Stimulated activated naive CD4-positive, alpha-beta T cell (primary cell): ENCODE measurements at places on chromosomes 7 and 10.

DNA sequence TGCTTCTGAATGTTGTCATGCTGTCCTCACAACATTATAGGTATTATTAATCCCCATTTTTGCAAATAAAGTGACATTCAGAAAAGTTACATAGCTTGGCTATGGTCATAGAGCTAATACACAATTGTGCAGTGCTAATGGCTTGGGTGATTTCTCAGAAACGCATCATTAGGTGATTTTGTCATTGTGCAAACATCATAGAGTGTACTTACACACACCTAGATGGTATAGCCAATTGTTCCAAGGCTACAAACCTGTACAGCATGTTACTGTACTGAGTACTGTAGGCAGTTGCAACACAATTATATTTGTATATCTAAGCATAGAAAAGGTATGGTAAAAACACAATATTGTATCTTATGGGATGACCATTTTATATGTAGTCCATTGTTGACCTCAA, 91.0 kb downstream of the BTAF1 start:
- DNase-seq = no peak

- DNase-seq = no peak
Observed at GRCh38 chr10:32308027-32308603, 38.8 kb downstream of the EPC1 start.

DNA sequence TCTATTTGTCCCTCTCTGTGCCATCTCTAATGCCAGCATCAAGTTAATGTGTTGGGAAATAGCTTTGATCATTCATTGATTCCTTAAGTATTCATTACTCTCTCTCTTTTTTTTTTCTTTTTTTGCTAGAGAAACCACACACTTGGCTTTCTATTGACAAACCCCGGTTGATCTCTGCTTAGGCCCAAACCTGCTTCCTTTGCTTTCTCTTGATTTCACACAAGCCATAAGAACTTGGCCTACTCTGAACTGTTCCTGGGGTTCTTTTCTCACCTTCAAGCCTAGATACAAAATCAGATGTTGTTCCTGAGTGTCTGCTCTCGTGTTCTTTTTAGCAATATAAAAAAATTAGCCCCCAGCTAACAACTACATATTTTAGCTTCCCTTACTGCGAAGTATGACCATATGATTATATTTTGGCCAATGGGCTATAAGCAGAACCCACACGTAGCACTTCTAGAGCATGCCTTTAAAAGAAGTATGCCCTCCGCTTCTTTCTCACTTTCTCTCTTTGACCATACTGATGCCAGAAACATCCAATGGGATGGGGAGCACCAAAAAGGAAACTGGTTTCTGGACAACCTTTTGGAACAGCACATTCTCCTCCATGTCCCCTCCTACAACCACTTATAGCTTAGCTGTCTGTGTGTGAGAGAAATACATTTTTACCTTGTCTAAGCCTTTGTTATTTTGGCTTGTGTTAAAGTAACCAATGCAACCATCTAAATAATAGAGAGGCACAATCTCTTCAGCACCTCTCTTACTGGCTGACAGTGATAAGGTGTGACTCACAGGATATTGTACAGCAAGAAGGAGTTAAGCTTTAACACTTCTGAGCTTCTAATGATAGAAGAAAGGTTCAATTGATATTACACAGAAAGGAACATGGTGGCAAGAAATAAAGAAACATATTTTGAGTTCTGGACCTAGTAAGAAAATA, 96.6 kb upstream of the LRRN3 start:
- DNase-seq = no peak

DNA sequence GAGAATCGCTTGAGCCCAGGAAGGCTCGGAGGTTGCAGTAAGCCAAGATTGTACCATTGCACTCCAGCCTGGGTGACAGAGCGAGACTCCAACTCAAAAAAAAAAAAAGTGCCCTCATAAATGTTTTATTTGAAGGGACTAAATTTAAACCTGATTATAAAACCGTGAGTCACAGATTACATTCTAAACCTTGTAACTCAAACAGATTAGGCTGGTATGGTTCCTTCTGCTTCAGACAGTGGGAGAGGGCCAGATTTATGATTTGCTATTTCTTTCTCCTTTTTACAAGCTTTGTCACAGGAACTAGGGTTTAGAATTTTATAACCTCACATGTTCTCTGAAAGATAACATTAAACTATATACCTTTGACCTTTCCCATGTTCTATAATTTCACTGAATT, 801.2 kb upstream of the ZWINT start:
- no peak for DNase-seq

DNA sequence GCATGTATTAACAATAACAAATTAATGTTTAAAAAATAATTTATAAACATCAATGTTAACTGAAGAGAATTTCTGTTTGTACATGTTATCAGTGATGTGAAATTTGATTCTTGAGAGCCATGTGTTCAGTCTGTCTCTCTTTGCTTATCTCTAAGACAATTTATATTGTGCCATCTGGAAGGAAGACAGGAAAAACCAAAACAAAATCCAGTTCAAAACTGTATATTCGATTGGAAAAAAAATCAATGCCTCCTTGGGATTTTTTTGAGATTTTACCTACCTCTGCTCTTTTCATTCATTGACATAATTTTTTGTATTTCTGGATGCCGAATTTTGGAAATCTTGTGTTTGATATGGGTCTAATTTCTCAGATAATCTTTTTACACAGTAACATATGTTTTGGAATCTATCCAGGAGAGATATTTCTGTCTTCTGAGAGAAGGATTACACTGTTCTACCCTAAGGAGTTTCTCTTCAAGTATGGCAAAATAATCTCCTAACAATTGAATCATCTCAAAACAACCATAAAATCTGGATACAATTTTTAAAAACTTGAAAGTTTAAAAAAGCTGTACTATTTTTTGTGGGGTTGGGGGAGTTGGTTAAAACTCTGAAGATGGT, 311.9 kb upstream of the GNAI1 start:
- DNase-seq = no peak

DNA sequence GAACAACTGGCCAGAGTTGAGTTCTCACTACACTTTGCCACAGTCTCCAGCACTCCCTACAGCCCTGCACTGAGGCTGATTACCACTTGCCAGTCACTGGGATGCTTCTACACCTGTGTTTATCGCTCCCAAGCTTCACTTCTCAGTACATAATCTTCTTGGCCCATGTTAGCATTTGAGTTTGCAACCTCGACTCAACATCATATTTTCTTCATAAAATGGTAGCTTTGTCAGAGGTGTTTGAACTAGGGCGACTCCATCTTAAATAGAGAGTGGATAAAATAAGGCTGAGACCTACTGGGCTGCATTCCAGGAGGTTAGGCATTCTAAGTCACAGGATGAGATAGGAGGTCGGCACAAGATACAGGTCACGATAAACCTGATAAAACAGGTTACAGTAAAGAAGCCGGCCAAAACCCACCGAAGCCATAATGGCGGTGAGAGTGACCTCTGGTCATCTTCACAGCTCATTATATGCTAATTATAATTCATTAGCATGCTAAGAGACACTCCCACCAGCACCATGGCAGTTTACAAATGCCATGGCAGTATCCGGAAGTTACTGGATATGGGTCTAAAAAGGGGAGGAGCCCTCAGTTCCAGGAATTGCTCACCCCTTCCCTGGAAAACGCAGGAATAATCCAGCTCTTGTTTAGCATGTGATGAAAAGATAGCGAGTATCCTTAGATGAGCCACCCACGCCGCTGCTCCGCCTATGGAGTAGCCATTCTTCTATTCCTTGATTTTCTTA, 105.8 kb upstream of the KLF6 start:
- no peak for DNase-seq

GRCh38 chr7:73683788-73684693, 644 bp downstream of the BUD23 start:
- no peak for DNase-seq

- no peak for DNase-seq
Observed at GRCh38 chr10:113712755-113713639, 33.3 kb downstream of the CASP7 start.

DNA sequence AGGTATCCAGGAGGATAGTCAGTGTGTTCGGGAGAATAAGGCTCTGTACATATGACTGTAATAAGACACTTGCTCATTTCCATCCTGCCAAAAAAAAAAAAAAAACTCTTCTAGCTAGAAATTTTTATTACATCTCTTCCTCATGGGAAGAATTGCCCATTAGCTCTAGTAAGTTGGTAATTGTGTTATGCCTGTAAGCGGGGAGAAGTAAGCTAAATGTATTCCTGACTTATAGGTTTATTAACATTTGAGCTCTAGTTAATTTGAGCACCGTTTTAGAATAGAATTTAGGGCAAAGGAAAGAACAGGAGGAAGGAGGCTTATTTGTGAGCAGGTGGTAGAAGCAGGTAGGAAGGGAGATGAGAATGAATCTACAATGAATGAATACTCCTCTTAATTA, 1210.6 kb downstream of the SORCS1 start:
- no peak for DNase-seq

DNA sequence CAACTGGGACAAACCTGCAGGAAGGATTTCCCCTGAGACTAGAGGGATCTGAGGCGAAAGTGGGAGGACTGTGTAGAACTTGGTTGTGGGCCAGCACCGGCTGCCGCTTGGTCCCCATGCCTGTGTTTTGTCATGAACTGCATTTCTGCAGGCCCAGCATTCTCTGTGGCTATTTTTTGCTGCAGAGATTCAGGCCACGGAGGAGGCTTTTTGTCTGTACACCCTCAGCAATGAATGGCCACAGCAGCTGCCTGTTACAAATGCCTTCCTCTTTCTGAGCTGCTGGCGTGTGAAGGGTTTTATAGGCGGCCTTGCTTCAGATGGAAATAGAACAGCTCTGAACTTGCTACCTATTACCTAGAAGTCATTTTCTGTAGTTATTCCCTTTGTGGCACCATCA, 164.4 kb downstream of the SH2D4B start:
- DNase-seq = no peak

- DNase-seq = no peak
Observed at GRCh38 chr7:76316984-76317781, 14.7 kb downstream of the HSPB1 start.

DNA sequence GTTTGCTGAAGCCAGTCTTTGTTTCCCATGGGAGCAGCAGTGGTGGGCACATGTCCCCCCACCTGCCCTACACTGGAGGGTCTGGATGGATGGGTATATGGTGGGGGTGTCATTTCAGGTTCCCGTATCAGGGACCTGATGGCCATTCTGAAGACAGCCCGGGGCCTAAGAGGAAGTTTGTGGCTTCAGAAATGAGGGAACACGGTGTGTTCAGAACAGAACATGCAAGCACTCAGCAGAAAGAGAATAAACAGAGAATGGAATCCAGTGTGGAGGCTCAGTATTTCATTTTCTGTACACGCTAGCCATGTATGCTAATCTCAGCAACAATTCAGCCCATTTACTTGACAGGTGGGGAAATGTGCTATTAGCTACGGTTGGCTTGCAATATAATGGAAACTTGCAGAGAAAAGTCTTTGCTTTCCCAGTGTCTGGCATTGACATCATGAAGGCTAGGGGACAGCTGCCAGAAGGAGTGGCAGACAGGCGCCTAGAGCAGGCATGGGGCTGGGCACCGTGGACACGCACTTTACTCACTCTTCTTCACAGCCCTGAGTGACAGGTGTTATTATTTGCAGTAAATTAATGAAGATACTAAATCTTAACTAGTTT, 98.6 kb downstream of the ELMO1 start:
- DNase-seq = no peak

DNA sequence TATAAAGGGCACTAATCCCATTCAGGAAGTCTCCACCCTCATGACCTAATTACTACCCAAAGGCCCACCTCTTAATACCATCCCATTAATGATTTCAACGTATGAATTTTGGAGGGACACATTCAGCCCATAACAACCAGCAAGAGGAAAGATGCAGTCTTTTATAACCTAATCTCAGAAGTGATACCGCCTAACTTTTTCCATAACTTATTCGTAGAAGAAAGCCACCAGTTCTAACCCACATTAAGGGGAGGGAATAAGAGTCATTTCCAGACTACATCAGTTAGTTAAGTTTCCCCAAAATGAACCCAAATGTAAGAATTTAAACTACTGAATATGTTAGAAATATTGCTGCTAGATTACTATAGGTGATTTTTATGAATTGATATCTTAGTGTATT, 32.1 kb upstream of the LHFPL3 start:
- DNase-seq = no peak
